A549 (cell line): ENCODE measurements at places on chromosomes 6 and 20. TPM values are rescaled to one million over a fixed set of nuclear protein-coding genes. Genes with fewer than 3 reads are reported as not detected.

Gene ARMH2
- polyA plus RNA-seq = not detected in 3 replicates

Gene MAP3K5
- polyA plus RNA-seq = 1.8 to 2.1 TPM (median 2.1 TPM) in 3 replicates

Gene C6orf163
- 0.29 to 0.55 TPM (median 0.39 TPM) in 3 replicates for polyA plus RNA-seq

Gene PLN
- polyA plus RNA-seq = not detected in 3 replicates

Gene GPR31
- polyA plus RNA-seq = not detected in 3 replicates

Gene TEAD3
- 3.0 to 4.5 TPM (median 4.2 TPM) in 3 replicates for polyA plus RNA-seq

Gene TMEM14C
- polyA plus RNA-seq = 152 to 178 TPM (median 161 TPM) in 3 replicates

Gene CASS4
- polyA plus RNA-seq = 0.03 to 0.09 TPM (median 0.07 TPM) in 3 replicates

Gene SLC22A7
- not detected in 3 replicates for polyA plus RNA-seq

Gene ADNP
- 37.2 to 40.9 TPM (median 38.1 TPM) in 3 replicates for polyA plus RNA-seq

GRCh38 chr6:116084284-116084683 is 16.4 kb upstream of the NT5DC1 start:
- DNase-seq = no peak

GRCh38 chr20:59576216-59576953 is 28.0 kb upstream of the PHACTR3 start:
- DNase-seq = no peak

DNA sequence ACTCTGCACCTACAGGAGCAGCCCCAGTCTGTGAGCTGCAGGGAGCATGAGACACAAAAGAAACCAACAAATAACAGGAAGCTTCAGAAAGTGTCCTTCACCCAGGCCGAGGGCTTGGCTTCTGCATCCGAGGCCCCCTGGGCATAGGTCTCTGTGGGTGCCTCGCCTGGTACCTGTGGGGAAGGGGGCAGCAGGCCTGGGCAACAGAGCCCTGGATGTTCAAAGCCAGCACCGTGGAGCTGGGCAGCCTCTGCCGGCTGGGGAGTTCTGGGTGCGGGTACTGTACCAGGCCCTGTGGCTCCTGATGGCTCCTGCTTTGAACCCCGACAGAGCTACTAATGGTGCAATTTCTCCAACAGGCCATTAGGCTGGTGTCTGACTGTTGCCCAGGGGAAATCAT is 55.7 kb downstream of the TMEM242 start:
- no peak for DNase-seq

GRCh38 chr6:42281570-42281969 is 63.9 kb upstream of the MRPS10 start:
- no peak for DNase-seq

GRCh38 chr6:145872669-145873068 is 58.1 kb upstream of the FBXO30 start:
- no peak for DNase-seq

GRCh38 chr6:108968325-108969316 is 120.4 kb downstream of the ARMC2 start:
- DNase-seq = no peak

GRCh38 chr6:7207720-7208119 is 100.0 kb downstream of the RREB1 start:
- no peak for DNase-seq

GRCh38 chr6:41371461-41371991 is 36.1 kb downstream of the NCR2 start:
- DNase-seq = no peak

GRCh38 chr6:36545767-36546307 is 1.4 kb downstream of the STK38 start:
- no peak for DNase-seq

DNA sequence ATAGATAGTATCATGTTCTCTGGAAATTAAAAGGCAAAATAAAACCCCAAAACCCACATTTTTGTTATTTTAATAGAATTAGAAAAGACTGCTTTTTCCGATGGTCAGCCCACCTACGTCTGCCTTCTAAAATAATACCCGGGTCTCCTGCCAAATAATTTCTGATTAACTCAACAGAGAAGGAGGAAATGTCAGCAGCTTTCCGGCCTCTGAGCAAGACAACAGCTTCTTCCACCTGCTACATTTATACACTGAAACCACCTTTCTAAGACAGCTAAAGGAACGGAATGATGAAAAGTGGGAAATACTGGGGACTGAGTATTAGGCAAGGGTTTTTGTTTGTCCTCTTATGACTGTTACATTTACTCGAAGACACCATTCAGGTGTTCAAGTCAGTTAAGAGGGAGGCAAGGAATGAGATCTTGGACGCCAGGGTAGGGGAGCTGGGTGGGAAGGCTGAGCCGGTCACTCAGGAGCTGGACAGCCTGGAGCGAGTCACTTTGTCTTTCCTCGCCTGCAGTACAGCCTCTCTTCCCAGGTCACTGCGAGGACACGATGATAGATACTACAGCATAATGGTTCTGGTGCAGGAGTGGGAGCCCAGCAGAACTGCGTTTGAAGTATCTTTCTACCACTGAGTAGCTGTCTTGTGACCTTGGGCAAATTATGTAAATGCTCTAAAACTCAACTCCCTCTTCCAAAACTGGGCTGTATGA is 96.3 kb upstream of the QKI start:
- no peak for DNase-seq

DNA sequence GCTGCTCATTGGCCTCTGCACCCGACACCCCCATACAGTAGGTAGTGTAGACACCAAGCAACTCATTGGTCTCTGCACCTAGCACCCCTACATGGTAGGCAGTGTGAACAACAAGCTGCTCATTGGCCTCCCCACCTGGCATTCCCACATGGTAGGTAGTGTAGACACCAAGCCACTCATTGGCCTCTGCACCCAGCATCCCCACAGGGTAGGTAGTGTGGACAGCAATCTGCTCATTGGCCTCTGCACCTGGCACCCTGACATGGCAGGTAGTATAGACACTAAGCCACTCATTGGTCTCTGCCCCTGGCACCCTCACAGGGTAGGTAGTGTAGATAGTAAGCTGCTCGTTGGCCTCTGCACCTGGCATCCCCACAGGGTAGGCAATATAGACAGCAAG is 226.0 kb downstream of the SLC24A3 start:
- DNase-seq = no peak

DNA sequence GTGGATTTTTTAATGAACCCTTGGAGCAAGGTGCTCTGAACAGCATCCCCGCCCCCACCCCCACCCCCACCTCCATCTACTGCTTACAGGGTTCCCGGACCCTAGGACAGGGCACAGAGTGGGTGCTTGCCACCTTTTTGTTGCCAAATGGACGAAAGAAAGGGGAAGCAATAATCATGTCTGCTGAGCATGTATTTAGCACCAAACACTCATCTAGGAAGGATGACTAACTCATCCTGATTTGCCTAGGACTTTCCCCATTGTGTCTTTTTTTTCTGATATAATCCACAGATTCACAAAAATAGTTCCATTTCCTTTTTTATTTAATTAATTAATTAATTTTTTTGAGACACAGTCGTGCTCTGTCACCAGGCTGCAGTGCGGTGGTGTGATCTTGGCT is 1.2 kb upstream of the PLTP start:
- DNase-seq = no peak

- DNase-seq = no peak
These were observed 10.2 kb upstream of the BEND6 start for GRCh38 chr6:56944661-56945060.

DNA sequence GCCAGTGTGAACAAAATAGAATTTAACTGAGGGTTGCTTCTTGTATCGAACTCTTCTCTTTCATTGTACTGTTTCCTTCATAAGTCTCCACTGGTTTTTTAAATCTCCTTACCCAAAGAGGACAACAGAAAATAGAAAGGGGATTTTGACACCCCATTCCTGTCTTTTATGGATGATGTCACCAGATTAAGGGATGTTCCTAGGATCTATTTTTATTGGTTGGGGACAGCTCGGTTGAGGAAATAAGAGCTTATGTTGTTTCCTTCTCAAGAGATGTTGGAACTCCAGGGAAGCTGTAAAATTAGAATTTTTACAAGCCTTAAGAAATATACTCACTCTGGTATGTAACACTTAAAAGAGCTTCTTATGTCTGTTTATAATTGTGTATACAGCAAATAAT is 171.5 kb downstream of the PHF3 start:
- DNase-seq = no peak

GRCh38 chr20:20225325-20226043 is 142.4 kb upstream of the INSM1 start:
- DNase-seq = no peak

GRCh38 chr6:3291987-3292386 is 33.2 kb downstream of the PSMG4 start:
- DNase-seq = no peak

DNA sequence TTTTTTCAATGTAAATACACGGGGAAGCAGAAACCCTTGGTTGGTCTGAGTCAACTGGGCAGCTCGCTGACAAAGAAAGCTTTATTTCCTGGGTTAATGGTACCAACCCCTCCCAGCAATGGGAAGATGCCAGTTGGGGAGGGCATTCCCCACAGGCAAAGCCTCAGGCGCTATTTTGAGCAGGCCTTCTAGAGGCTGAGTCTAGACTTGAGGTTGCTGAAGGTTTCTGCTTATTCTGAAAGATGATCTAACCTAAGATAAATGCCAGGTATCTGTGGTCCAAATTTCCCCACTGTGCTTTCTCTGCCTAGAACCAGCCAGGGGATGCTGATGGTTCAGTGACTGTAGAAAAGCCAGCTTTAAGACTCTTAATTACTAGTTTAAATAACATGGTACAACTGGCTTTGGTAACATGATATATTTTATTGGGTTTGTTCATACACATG is 172.5 kb upstream of the JARID2 start:
- DNase-seq = no peak

- DNase-seq = no peak
These were observed 79.7 kb upstream of the MYLIP start for GRCh38 chr6:16049168-16049567.

- peak; percentile 15 for DNase-seq
These were observed 143.5 kb upstream of the AFDN start for GRCh38 chr6:167683028-167683862.

GRCh38 chr6:90374201-90374600 is 77.6 kb upstream of the BACH2 start:
- no peak for DNase-seq

- no peak for DNase-seq
These were observed 16.8 kb downstream of the LINC00237 start for GRCh38 chr20:21089391-21089790.

- DNase-seq = no peak
These were observed 1.8 kb upstream of the RNF24 start for GRCh38 chr20:4017051-4017712.

DNA sequence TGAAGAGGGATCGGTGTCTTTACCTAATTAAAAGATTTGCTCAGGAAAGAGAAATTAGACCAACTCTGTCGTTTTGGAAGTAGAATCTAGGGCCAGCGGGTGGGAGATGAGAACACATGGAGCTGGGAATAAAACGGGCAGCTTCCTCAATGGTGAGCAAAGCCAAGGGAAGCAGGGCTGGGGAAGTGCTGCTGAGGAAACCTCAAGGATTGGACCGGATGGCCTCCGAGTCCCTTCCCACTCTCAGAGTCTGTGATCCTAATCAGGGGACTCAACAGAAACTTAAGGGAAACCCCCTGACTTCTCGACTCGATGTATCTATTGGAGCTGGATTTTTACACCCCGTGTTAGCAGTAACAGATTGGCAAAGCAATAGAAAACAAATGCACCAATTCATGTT is 10.8 kb downstream of the GCNT2 start:
- DNase-seq = no peak

- no peak for DNase-seq
These were observed 46.0 kb upstream of the HINT3 start for GRCh38 chr6:125910527-125910926.

DNA sequence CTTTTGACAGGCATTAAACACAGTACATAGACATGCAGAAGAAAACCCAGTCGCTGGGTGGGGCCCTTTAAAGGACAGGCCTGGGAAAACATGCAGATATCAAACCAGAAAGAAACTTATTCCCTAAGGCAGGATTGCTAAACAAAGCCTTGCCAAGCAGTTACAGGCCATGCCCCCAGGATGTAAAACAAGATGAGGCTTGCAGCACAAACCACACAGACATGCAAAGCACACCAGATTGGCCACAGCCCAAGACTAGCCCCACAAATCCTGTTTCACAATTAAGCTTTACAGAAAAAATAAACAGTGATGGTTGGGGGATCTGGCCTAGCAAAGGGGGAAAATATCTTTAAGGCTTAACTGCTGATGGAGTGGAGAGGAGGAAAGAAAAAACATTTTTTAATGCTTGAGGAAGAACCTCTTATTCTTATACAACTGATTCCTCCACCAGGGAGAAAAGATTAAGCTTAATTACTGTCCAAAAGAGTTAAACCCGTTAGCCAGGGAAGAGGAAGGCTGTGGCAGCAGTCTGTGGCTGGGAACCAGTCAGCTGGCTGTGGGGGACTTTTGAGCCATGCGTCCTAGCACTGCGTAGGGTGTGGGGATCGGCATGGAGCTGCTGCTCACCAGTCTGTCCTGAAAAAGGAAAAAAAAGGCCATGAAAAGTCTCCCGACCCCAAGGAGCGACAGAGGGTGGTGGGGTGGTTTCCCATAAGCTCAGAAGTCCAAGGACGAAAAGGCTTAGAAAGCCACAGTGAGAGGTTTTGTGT is 28.4 kb downstream of the COL19A1 start:
- no peak for DNase-seq

- no peak for DNase-seq
These were observed 39.1 kb upstream of the BLCAP start for GRCh38 chr20:37566590-37567330.

- no peak for DNase-seq
These were observed 2.7 kb downstream of the CALHM5 start for GRCh38 chr6:116514111-116514510.

DNA sequence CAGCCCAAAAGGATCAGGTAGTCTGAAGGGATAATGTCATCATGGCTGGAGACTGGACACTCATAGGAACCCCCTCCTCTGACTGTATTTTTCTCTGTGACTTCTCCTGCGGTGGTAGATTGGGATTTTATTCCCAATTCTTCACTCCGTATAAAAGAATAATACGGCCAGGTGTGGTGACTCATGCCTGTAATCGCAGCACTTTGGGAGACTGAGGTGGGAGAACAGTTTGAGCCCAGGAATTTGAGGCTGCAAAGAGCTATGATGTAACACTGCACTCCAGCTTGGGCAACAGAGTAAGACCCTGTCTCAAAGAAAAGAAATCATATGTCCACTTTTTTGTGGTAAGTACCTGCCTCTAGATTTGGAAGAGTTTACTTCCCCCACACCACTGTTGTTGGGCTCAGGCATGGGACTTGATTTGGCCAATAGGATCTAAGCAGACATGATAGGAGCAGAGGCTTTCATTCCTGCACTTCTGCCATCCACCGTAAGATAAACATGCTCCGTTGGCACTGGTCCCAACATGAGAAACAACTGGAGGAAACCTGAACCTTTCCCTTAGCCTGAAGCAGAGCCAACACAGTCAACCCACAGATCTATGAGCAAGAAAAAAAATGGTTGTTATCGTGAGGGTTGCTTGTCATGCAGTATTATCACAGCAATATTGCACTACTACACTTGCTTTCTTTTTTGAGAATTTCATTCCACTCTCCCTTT is 82.0 kb downstream of the JPH2 start:
- no peak for DNase-seq

GRCh38 chr20:58213121-58213520 is 15.3 kb downstream of the ANKRD60 start:
- DNase-seq = peak; percentile 29

- no peak for DNase-seq
These were observed 1.1 kb downstream of the PERP start for GRCh38 chr6:138105880-138106664.
